ENCODE measurements at places on chromosomes 7 and 10.

DNA sequence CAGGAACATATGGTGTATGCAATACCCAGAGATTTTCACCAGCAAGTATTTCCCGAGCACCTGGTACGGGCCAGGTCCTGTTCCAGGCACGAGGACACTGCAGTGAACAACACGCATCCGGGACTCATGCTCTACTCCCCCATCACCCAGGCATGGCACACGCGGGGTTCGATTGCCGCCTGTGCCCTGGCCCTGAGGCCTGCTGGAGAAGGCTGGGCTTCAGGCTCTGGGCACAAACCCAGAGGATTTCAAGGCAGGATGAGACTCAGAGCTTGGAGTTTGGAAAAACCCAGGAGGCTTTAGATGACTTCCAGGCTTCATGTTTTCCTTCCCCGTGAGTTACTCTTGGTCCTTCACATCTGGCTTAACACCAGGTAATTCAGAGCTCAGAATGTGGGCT is 143.5 kb downstream of the NEURL1 start:
- DNase-seq, result no peak

- DNase-seq, result no peak
Measured at GRCh38 chr10:133141144-133141957, 18.7 kb upstream of the KNDC1 start.

DNA sequence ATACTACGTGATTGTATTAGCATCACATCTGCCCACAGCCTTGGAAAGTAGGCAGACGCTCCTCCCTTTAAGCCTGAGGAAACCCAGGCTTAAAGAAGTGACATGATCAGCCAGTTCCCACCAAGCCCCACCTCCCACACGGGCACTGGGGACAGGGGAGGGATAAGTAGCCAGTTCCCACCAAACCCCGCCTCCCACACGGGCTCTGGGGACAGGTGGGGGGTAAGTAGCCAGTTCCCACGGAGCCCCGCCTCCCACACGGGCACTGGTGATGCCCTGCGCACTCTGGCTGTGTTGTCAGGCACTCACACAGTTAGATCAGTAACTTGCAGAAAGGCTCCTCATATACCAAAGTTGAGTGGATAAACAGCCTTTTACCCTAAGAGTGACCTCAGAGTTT is 606.8 kb downstream of the PTPRN2 start:
- no peak for DNase-seq

DNA sequence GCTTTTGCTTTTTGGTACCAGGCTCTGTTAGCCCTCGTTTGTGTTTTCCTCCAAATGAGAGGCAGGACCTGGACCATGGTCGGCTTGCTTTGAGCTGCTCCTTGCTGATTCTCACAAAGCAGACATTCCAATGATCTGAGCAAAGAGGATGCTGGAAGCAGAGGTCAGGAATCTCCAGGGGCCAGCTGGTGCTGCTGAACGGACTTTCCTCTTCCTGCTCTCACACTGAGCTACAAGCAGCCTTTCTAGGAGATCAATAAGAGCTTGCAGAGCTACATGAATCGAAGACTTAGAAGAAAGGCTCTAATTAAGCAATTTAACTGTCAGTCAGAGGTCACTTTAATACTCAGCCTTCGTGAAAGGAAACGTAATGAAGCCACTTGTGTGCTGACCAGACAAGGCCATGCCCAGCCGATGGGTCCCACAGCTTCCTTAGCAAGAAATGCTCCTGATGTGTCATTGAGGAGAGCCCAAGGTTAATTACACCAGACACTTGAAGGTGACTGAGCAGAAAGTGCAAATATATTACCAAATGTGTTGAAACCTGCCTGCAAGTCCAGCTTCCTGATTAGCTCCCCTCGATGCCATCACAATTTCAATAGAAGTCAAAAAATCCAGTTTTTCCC is 151.3 kb upstream of the RSU1 start:
- no peak for DNase-seq

DNA sequence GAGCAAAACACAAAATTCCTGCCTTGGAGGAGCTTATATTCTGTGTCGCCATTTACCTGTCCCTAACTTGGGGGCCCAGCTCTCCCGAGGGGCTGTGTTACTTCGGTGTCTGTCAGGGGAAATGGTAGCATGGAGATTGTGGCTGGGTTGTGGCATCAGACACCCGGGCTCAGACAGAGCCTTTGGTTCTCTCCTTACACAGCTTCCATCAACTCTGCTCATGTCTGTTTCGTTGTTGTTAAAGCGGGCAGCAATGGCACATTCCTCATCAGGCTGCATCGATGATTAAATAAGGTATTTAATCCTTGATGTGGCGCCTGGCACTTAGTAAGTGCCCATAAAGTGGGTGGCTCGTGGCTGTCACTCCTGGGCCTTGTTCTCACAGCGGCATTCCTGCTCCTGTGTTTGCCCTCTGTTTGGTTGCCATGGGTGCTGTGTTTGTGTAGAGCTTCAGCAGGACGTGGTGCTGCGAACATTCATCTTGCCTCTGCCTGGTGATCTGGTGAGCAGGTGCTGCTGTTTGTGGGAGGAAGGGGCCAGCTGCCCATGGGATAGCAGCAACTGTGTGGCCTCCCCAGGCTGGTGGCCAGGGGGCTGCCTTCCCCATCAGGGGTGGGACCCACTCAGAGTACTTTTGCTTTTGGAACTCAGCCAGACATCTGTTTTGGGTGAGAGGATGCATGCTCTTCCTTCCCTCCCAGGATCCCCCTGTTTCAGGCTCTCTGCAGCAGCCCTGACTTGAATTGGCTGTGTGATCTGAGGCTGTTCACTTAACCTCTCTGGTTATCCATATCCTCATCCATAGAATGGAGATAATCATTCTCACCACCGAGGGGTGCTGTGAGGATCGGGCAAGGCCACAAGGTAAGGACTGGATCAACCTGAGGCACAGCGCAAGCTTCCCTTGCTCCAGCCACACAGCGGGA is 207.2 kb upstream of the SVIL start:
- no peak for DNase-seq

DNA sequence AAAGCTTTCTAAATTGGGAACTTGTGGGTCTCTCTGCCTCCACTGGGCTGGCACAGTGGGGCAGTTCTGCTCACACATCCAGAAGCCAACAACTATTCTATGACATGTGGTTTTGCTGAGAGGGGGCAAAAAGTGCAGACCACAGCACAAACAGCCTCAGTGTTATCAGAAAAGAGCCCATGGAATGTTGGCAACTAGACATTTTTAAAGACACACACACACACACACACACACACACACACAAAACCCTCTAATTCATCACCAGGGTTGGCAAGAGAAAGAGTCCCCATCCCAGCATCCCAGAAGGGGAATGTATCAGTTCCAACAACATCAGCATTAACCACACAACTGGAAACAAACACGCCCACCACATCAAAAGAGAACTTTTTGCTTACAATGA is 117.1 kb downstream of the FGFR2 start:
- DNase-seq, result no peak

GRCh38 chr10:82796510-82796909 is 921.5 kb downstream of the NRG3 start:
- no peak for DNase-seq

DNA sequence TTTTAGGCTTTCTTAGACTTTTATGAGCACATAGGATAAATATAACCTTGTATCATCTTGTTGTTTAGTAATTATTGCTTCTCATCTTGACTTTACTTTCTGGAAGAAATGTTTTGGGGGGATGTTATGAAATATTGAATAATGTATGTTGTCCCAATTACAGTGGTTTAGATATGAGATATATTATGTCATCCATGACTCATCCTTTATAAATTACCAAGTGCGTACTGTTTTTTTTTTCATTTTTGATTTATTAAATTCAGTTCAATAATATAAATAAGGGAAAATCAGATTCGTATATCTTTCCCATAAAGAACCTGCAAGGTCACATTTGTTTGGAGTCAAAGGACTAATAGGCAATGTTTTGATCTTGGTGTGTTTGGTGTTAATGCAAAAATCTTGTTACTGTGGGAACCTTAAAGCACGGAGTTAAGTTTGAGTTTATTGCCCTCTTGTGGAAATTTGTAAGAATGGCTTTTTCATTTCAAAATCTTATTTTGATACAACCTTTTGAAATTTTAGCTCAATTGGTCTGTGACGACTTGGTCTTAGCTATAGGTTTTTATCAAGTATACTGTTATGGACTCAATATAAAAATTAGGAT is 108.6 kb downstream of the SRI start:
- no peak for DNase-seq

DNA sequence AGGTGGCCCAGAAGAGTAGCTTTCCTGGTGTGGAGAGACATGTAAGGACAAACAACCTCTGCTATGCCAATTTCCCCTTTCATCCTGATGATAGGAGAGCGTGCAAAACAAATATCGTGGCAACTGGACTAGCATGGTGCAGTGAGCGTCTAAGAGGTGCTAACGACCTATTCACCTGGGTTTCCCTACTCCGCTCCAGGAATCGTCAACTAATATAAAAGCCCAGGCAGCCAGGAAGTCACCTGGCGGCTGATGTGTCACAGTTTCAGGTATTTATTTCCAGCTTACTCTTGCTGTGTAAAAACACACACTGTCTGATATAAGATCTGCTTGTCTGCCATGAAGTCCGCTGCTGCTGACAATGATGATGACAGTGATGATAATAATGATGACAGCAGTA is 56.5 kb upstream of the EFCAB10 start:
- DNase-seq, result no peak

- DNase-seq, result no peak
Measured at GRCh38 chr7:118949031-118949430, 724.5 kb downstream of the ANKRD7 start.

- DNase-seq, result no peak
Measured at GRCh38 chr10:91864744-91865143, 44.5 kb downstream of the FGFBP3 start.

GRCh38 chr7:127903892-127904669 is 127.2 kb downstream of the LRRC4 start:
- no peak for DNase-seq

- no peak for DNase-seq
Measured at GRCh38 chr7:92785923-92786322, 50.5 kb downstream of the CDK6 start.

GRCh38 chr7:77839919-77840318 is 41.3 kb downstream of the PHTF2 start:
- no peak for DNase-seq

GRCh38 chr10:22246680-22247391 is 29.0 kb upstream of the EBLN1 start:
- DNase-seq, result peak; percentile 52

GRCh38 chr7:106418526-106418925 is 133.7 kb upstream of the NAMPT start:
- no peak for DNase-seq

GRCh38 chr7:95883217-95883616 is 110.9 kb downstream of the DYNC1I1 start:
- DNase-seq, result no peak

DNA sequence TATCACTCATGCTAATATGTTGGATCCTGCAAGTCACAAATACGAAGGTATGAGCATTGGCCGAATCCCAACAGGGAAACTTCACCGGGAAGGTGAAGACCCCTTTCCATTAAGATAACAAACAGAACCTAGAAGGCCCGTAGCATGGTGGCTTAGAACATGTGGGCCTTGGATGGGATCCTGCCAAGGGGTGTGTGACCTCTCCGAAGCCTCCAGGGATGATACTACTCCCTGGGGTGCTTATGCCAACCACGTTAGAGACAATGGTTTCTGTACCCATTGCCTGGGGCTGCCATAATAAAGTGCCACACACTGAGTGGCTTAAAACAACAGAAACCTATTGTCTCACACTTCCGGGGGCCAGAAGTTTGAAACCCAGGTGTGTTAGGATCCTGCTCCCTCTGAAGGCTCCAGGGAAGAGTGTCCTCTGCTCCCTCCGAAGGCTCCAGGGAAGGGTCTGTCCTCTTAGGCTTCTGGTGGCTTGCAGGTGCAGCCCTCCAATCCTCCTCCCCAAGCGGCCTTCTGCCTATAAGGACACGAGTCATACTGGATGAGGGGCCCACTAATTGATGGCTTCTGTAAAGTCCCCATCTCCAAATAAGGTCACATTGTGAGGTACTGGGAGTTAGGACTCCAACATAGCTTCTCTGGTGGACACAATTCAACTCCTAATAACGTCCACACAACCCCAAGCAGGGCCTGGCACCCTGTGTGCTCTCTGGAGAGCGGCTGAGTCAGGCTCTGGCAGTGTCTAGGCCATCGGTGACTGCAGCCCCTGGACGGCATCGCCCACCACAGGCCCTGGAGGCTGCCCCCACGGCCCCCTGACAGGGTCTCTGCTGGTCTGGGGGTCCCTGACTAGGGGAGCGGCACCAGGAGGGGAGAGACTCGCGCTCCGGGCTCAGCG is 992 bp upstream of the MGMT start:
- DNase-seq, result no peak

GRCh38 chr10:103985726-103986125 is 18.8 kb downstream of the SLK start:
- no peak for DNase-seq

DNA sequence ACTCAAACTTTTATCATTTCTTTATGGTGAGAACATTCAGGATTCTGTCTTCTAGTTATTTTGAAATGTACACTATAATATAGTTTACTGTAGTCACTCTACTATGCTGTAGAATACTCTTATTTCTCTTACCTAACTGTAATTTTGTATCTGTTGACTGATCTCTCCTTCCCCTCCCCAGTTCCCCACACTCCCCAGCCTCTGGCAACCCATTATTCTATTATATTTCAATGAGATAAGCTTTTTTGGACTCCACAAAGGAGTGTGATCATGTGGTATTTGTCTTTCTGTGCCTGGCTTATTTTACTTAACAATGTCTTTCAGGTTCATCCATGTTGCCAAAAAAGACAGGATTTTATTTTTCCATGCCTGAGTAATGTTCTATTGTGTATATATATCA is 71.4 kb upstream of the DYNC1I1 start:
- DNase-seq, result no peak

- no peak for DNase-seq
Measured at GRCh38 chr7:116546054-116546453, 21.2 kb downstream of the CAV1 start.

GRCh38 chr10:59382831-59383295 is 20.5 kb upstream of the FAM13C start:
- DNase-seq, result no peak

- DNase-seq, result no peak
Measured at GRCh38 chr7:98369726-98370125, 31.2 kb downstream of the BAIAP2L1 start.

GRCh38 chr7:32658467-32658869 is 163.2 kb downstream of the AVL9 start:
- DNase-seq, result no peak

DNA sequence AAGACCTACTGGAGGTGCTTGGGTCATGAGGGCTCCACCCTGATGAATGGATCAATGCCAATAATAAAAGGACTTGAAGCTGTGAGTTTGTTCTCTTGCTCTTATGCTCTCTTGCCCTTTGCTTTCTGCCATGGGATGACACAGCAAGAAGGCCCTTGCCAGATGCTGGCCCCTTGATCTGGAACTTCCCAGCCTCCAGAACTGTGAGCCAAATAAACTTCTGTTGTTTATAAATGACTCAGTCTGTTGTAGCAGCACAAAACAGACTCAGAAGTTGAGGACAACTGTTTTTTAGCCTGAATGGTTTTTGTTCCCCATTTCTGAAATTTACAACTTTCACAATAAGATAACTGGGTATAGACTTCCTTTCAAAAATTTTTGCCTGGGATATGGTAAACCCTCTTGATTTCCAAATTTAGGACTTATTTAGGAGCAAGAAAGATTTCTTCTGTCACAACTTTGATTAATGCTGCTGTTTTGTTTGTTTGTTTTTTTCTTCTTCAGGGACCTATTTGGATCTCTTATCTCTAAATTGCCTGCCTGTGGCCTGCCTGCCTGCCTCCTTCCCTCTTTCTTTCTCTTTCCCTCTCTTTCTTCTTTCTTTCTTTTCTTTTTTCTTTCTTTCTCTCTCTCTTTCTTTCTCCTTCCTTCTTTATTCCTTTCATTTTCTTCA is 12.1 kb downstream of the ENTPD1 start:
- DNase-seq, result no peak

- no peak for DNase-seq
Measured at GRCh38 chr10:132400547-132401151, 3.6 kb downstream of the PWWP2B start.
